ENCODE measurements at places on chromosomes 6 and 20. TPM values are rescaled to one million over a fixed set of nuclear protein-coding genes. Genes with fewer than 3 reads are reported as not detected.

TEAD3 gene
- 0.27 TPM for total RNA-seq

UST gene
- total RNA-seq = 3.4 TPM

OR2J1 gene
- not detected for total RNA-seq

FOXC1 gene
- 6.2 TPM for total RNA-seq
